ENCODE measurements at places on chromosomes 7 and 10.

GRCh38 chr7:122532406-122533269, 166.3 kb downstream of the RNF133 start:
- no peak for DNase-seq

DNA sequence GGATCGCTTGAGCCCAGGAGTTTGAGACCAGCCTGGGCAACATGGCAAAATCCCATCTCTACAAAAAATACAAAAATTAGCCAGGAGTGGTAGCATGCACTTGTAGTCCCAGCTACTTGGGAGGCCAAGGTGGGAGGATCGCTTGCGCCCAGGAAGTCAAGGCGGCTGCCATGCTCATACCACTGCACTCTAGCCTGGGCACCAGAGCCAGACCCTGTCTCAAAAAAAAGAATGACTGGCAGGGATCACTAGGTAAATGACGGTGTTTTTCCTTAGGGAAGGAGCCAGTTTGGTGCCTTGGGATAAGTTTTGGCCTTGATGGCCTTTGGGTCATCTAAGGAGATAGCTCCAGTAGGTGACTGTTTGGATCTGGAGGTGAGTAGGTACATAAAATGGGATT, 8.9 kb downstream of the TMEM248 start:
- DNase-seq = no peak

DNA sequence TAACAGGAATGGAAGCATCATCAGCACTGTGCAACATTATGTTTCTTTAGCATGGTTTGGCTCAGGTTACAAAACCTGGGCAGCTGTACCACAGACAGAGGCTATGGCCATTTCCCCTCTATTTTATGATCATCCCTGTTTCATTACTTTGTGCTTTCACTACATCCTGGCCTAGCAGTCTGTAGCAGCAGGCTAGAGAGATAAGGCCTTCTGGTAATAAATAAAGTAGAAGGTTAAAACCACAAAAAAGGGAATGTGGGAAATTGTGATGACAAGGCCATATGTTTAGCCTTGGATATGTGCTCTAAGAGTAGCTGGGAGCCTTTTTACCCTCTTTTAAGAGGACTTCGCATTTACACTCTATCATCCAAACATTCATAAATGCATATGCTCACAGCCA, 266.2 kb upstream of the PHF14 start:
- DNase-seq = no peak

DNA sequence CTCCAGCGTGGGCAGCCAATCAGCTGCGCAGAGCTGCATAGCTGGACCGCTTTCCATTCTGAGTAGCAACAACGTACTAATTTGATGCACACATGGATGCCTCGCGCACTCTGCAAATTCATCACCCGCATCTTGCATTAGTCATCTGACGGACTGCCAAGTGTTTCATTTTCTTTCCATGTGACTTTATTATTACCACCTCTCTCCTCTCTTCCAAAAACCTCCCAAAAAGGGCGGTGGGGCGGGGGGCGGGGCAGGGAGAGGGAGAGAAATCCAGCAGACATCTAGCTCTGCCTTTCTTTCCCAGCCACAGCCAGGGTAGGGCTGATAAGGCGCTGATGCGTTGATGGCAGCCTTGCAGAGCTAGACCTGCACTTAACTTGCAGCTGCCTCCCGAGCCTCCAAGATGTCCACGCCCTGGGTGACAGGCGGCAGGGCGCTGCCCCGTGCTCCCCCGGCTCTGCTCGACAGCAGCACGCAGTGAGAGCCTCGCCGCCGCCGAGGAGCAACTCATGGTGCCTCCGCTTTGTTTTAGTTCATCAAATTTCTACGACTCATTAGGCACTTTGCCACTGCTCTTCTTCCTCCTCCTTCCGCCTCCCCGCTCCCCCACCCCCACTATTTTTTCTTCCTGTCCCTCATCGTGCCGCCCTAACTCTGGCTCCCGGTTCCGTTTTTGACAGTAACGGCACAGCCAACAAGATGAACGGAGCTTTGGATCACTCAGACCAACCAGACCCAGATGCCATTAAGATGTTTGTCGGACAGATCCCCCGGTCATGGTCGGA, 147.3 kb downstream of the CELF2 start:
- DNase-seq = no peak

GRCh38 chr7:44216019-44216418, 15.2 kb downstream of the YKT6 start:
- peak; percentile 24 for DNase-seq

DNA sequence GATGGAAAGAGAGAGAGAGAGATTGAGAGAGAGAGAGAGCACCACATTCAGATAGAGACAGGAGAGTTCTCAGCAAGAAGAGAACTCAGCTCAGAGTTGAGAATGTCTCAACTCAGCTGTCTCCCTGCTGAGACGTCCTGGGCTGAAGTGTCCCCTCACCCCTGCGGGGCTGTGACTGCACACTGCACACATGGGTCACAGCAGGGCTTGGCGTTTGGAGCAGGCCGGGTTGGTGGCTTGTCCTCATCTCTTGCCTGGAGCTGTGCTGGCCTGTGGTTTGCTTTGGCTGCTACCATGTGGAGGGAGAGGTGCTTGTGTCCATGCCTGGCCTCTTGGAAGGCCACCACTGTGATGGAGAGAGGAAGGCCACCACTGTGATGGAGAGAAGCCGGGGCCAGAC, 167.9 kb downstream of the RNF216 start:
- no peak for DNase-seq

DNA sequence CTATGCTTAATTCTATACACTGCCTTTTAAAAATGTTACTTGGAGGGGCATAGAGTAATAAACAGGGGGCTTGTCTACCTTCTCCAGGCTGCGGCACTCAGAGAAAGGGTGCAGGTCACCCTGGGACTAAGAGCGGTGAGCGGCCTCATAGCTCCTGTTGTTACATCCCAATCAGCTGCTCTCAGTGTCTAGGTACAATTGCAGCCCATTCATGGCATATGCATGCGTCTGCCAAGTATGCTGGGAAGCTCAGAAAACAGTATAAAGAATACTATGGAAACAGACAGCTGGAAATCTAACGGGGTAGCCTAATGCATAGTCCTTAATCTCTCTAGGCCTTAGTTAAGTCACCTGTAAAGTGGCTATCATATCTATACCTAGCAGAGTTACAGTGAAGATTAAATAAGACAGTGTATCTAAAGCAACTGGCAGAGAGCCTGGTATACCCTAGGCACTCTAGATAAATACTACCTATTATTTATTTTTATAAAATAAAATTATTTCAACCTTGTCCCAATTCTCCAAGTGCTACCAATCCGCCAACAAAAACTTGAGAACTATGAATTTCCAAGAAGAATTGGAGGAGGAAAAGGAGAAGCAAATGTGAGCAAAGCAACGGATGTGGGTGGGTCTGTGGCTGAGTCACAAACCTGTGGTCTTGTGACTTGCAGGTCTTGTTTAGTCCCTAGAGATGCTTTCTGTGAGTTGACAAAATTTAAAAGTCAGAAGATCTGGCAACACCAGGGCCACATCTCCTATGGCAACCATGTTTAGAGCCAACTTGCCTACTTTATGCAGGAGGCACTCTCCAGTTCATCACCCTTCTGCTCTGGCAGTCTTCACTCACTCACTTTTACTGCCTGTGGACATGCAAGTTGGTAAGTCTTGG, 183.0 kb downstream of the RAPGEF5 start:
- DNase-seq = no peak

DNA sequence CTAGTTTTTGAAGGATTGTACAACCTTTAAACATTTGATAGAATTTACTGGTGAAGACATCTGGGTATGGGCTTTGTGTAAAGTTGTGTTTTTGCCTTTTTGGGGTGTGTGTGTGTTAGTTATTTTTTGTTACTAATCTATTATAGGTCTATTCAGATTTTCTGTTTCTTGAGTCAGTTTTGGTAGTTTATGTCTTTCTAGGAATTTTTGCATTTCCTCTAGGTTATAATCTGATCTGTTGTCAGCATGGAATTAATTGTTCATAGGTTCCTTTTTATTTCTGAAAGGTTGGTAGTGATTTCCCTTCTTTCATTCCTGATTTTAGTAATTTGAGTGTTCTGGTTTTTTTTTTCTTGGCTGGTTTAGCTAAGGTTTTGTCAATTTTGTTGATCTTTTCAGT, 17.7 kb downstream of the SEPTIN7 start:
- DNase-seq = no peak

GRCh38 chr10:13707156-13707881, 120.6 kb downstream of the PRPF18 start:
- DNase-seq = peak; percentile 72

Data from breast epithelium (tissue), 4 donors.